PC-9 (cell line): ENCODE measurements at places on chromosomes 12 and 14. TPM values are rescaled to one million over a fixed set of nuclear protein-coding genes. Genes with fewer than 3 reads are reported as not detected.

DNA sequence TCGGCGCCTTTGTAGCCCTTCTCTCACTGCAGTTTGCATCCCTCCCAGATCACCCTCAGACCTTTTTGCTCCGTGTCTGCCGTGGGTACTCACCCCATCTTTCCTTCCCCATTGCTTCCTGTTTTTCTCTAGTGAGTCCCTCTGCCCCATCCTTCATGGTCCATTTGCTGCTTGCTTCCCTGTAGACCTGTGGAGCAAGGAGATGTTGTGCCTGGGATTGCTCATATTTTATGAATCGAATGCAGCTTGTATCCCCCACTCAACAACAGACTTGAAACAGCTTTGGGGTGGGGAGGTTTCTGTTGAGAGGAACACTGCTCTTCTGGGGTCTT lies 661 bp downstream of the DENR start:
- no peak for DNase-seq

DNA sequence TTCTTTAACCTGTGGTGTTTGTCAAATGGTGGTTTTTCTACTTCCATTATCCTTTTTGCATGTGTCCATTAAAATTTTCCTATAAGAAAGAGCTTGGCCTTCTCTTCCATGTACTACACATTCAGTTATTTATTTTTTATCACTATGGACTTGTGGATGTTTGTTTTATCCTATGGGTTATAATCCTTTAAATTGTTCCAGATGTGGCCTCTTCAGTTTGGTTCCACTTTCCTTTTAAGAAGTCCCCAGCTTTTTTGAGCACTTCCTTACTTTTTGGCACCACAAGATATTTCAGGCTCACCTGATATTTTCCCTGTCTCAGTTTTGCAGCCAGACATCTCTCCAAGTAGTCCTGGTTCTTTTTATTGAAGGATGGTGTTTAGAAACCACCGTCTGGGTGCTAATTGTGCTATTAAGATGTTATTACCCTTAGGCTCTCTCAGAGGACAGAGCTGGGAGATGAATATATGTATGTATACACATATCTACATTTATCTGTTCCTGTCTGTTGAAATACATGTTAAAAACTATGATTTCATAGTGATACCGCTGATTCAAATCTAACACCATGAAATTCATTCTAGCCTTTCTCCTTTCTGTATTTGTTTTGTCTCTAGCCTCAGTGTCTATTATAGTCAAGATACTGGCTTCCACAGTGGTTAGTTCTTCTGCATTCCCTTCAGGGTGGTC lies 408.5 kb upstream of the RGS6 start:
- DNase-seq = no peak

DNA sequence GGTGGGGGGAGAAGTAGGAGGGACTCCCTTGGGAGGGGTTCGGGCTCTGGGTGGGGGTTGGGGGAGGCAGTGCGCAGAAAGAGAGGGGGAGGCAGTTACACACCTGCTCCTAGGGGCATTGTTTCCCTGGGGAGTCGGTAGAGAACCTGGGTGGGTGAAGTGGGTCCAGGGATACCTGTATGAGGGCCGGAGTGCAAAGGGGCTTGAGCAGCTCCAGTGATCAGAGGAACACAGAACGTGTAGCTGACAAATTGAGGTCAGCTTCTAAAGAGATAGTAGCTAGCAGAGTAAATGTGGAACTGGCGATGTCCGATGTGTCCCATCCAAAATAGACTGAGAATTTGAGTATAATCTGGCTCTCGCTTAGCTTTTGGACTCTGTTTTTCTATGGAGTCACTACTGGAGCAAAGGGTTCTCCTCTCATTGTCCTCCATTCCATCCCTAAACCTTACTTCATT lies 502 bp downstream of the SMARCD1 start:
- DNase-seq = no peak

GRCh38 chr12:80707126-80707829 lies at the start of gene MYF6:
Gene MYF6 (plus strand): TSS chr12:80707634. CDS start chr12:80707720, 86 bp downstream.
- no peak for DNase-seq

DNA sequence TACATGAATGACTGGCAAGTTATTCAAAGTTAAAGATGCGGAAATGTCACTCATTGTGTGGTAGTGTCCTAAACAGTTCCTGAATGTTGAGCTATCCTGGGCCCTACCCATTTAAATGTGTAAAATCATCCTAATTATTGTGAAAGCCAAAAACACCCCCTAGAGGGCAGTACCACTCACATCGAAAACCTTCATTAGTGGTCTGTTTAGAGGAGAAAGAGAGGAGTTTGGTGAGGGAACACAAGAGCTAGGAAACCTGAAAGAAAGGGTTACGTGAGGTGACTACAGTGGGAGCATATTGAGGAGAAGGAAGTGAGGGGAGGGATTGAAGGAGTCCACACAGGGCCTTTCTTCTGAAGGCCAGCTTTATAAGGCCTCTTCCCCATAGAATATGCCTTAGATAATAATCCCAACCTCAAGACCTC lies 2.5 kb upstream of the TEP1 start:
- DNase-seq = no peak

GRCh38 chr12:131994589-131994988 lies 44.8 kb downstream of the EP400 start:
- no peak for DNase-seq

DNA sequence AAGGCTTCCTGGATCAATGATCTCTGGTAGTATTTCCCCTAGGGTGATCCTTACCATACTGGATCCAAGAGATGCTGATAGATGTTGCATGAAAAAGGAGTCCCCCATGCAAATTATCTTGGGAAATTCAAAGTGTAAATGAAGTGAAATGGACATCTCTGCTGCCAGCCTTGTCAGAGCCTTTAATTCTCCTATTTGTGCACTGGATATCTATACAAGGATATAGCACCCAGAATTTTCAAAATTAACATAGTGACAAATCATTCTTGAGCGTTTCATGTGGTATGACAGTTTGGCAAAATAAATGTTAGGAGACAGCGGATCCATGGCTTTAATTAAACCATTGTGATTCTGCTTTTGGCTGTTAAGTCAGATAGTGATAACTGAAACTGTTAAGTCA lies 260.9 kb downstream of the KSR2 start:
- DNase-seq = no peak

DNA sequence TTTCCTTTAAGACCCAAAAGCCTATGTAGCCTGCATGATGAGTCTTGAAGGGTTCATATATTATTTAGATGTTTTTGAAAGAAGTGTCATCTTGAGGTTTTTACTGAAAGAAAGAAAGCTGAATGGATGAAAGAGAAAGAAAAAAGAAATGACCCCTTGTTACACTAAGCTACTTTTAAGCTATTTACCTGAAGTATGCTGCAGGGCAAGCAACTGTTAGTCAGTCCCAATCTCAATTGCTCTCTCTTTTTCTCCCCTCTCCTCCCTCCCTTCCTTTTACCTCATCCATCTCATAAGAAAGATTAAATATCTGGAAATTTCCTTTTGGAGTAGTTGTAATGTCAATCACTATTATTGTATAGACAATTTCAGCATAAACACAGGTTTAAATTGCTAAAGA lies 512.4 kb downstream of the TMTC2 start:
- no peak for DNase-seq

GRCh38 chr14:73463411-73463810 lies 5.1 kb upstream of the NUMB start:
- peak; percentile 47 for DNase-seq

GRCh38 chr12:2432856-2433255 lies 361.9 kb upstream of the FKBP4 start:
- DNase-seq = no peak

DNA sequence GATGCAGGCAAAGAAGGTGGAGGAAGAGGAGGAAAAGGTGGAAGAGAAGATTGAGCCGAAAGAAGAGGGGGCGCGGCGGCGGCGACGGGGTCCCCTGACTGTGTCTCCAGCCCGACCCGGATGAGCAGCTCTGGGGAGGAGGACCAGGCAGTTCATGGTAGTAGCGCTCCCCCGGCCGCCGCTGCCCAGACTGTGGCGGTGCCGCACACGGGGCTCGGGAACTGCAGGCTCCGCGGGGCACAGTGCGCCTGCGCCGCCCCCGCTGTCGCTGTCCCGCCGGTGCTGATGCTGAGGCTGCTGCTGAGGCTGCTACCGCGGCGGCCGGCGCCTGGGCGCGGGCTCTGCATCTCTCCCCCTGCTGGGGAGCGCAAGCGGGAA lies at the start of gene KCNH5:
Gene KCNH5, minus strand, starts transcription at position 225 of the 378 bp plus-strand sequence. CDS start 272 bp downstream, outside the sequence.
- no peak for DNase-seq

DNA sequence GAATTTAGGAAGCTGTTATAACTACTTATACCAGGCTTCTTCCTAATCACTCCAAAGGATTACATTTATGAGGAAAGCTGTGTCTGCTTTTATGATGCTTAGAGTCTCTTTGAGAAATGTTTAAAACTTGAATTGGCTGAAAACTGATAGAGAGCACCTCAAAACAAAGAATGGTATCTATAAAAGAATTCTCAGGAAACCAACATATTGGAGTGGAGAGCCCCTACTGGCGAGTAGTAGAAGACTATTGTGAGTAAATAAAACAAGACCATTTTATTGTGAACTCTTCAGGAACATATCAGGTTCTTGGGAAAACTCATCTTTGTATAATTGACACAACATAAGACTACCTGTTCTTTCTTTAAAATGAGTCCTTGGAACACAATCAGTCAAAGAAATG lies 578.6 kb downstream of the RERGL start:
- DNase-seq = no peak

DNA sequence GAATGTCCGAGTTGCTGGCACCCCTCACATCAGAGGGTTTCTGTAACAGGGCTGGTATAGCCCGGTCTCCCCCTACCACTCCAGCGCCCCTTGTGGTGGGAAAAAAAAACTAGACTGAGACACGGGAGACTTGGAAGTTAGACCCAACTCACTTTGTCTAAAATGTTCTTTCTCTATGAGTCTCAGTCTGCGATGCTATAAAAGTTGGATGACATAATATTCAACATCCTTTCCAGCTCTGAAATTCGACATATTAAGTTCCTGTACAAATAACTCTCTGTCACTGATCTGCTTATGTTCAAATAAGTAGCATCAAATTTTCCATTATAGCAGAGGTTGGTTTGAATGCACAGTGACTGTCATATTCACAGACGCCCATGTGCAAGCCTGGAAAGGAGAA lies 25.7 kb upstream of the TC2N start:
- no peak for DNase-seq

- DNase-seq = no peak
Measured at GRCh38 chr14:19993438-19993837, 8.5 kb upstream of the OR4Q2 start.

GRCh38 chr12:80442426-80443222 lies 1.4 kb upstream of the PTPRQ start:
- no peak for DNase-seq

- DNase-seq = no peak
Measured at GRCh38 chr12:76201758-76202157, 117.3 kb upstream of the NAP1L1 start.

- DNase-seq = peak; percentile 16
Measured at GRCh38 chr12:12265571-12266388, 1.1 kb downstream of the LRP6 start.

DNA sequence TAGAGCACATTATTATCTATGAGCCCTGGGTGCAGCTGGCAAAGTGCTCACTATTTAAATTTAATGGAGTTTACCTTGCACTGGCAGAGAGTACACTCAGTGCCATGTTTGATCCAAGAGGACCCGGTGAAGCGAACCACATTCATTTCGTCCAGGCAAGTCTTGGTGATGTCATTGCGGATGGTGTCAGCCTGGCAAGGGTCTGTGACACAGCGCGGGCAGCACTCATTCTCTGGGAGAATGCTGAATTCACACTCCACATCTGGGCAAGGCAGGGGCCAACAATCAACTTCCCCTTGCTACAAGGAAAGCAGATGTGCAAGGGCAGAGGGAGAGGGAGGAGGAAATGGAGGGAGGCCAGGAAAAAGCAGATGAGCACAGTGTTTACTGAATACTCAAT lies 356.2 kb downstream of the NELL2 start:
- no peak for DNase-seq

- no peak for DNase-seq
Measured at GRCh38 chr14:21017528-21018245, 7.2 kb downstream of the NDRG2 start.

INHBC gene
- total RNA-seq = 0.35 TPM in 1 of 2 replicates, not detected in the other

IFNG-AS1 gene
- total RNA-seq = not detected in 2 replicates

KRT2 gene
- not detected in 2 replicates for total RNA-seq

FAIM2 gene
- not detected in 2 replicates for total RNA-seq

RGS6 gene
- total RNA-seq = not detected in 2 replicates

SLC5A8 gene
- not detected in 2 replicates for total RNA-seq

TAS2R46 gene
- total RNA-seq = 1.2 and 1.5 TPM in 2 replicates
